ENCODE measurements at places on chromosomes 11 and 22. TPM values are rescaled to one million over a fixed set of nuclear protein-coding genes. Genes with fewer than 3 reads are reported as not detected.

The DLAT gene
- total RNA-seq, result 27.7 TPM

The POU2AF3 gene
- total RNA-seq, result not detected

The BATF2 gene
- total RNA-seq, result not detected

The PRDX5 gene
- 234 TPM for total RNA-seq

Measured in chondrocyte (in vitro differentiated cells).